Sigmoid colon (tissue), 7 donors: ENCODE measurements at places on chromosomes 1 and 21.

- DNase-seq: no peak
Measured at GRCh38 chr1:193543259-193543658, 356.8 kb upstream of the B3GALT2 start.

- no peak for DNase-seq
Measured at GRCh38 chr1:221076391-221076811, 197.2 kb downstream of the HLX start.

DNA sequence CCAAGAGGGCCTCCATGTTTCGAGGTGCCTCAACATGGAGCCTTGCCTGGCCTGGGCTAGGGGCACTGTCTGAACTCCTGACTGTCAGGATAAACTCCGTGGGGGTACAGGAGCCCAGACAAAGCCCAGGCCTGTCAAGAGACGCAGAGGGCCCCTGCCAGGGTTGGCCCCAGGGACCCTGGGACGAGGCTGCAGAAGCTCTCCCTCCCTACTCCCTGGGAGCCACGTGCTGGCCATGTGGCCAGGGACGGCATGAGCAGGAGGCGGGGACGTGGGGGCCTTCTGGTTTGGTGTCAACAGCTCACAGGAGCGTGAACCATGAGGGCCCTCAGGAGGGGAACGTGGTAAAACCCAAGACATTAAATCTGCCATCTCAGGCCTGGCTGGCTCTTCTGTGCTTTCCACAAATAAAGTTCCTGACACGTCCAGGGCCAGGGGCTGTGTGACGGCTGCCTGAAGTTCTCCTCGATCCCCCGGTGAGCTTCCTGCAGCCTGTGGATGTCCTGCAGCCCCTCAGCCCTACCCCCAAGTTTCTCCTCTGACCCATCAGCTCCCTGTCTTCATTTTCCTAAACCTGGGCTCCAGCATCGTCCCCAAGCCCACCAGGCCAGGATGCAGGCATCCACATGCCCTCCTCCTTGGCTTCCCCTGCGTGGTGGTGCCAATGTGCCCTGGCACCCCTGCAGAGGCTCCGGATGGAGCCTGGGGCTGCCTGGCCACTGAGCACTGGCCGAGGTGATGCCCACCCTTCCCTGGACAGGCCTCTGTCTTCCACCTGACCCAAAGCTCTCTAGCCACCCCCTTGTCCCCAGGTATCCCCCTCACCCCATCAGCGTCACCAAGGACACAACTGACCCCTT lies 12.8 kb upstream of the LRRC3 start:
- DNase-seq: peak; percentile 33

GRCh38 chr21:14321042-14321441 lies 61.9 kb downstream of the HSPA13 start:
- DNase-seq: no peak
